Esophagus muscularis mucosa (tissue), 4 donors: ENCODE measurements at places on chromosomes 16 and 17.

DNA sequence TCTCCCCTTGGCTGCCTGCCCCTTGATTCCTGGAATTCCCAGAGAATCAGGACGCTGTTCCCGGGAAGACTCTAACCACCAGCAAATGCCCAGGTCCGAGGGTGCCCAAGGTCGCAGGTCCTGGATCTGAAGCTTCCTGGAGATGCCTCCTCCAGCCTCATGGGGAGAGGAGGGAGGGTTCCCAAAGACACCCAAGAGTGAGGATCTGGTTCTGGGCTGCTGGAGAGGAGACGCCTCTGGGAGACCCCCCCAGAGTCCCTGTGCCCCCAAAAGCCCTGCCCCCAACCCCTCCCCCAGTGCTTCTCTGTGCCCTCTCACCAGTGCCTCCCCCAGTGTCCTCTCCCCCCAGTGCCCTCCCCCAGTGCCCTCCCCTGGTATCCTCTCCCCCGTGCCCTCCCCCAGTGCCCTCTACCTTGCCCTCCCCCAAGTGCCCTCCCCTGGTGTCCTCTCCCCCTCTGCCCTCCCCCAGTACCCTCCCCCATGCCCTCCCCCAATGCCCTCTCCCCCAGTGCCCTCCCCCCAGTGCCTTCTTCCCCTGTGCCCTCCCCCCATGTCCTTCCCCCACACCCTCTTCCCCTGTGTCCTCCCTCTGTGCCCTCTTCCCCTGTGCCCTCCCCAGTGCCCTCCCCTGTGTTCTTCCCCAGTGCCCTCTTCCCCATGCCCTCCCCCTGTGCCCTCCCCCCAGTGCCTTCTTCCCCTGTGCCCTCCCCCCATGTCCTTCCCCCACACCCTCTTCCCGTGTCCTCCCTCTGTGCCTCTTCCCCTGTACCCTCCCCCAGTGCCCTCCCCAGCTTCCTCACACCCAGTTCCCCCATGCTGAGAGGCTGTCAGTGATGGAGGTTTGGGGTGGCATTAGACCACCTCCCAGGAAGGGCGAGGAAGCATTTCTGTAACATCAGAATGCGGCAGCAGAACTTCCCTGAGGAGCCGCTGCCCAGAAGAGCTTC lies 6.3 kb upstream of the SECTM1 start:
- no peak for DNase-seq

- no peak for DNase-seq
Observed at GRCh38 chr16:86994651-86995171, 322.5 kb downstream of the C16orf95 start.

- DNase-seq = no peak
Observed at GRCh38 chr16:28904828-28905227, 20.2 kb downstream of the RABEP2 start.

DNA sequence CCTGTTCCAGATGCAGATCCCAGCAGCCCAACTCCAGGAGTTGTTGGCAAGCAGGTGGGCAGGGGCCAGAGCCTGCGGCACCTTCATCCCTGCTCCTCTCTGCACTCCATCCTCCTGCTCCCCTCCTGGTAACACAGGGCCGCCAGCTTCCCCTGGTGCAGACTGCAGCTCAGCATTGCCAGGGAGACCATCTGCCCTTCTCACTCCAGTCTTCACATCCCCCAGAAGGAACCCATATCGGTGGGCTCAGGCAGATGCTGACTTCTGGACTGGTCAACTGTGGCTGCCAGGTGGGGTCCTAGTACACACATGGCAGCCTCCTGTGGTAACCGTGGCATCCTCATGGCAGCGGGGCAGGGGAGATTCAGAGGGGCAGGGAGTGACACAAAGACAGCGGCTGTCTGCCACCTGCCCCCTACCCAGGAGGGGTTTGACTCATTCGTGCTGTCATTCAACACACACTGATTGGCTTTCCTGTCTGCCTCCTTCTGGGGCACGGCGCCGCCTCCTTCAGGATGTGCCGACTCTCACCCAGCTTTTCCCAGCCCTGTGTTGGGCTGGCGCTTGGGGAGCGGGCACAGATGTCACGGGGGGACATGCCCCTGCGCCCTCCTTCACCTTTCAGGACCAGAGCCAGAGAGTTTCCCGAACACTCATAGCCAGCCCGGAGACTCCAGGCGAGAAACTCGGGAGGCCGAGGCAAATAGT lies 120.9 kb downstream of the CMIP start:
- DNase-seq = no peak

- DNase-seq = no peak
Observed at GRCh38 chr17:49259663-49260010, 29.1 kb upstream of the PHOSPHO1 start.

- DNase-seq = no peak
Observed at GRCh38 chr16:88781140-88782077, 3.6 kb downstream of the PIEZO1 start.

DNA sequence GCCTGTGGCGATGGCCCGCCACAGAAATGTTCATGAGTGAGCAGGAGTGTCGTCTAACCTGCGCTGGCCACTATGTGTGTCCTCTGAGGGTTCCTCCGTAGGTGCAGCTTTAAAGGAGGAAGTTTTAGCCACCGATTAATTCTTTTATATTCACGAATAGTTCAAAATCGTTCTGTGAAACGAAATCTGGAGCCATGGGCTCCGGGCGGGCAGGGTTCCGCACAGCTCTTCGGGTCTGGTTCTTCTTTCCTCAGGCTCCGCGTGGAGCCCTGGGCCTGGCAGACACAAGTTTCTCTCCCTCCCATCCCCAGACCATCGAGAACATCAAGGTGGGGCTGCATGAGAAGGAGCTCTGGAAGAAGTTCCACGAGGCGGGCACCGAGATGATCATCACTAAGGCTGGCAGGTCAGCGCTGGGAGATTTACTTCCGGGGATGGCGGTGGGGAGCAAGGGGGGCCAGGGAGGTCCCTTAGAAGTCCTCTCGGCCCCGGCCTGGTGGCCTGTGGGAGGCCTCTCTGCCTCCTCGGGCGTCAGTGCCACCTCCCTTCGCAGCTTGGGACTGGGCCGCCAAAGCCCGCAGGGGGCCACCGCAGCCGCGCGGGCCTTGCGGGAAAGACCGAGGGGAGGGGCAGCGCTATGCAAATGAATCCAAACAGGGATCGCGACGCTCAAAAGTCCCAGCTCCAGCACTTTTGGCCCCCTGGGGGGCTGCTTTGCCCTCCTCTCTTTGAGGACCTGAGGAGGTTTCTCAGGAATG lies 5.2 kb downstream of the TBX4 start:
- DNase-seq = no peak

- no peak for DNase-seq
Observed at GRCh38 chr16:17412791-17413190, 58.0 kb downstream of the XYLT1 start.

DNA sequence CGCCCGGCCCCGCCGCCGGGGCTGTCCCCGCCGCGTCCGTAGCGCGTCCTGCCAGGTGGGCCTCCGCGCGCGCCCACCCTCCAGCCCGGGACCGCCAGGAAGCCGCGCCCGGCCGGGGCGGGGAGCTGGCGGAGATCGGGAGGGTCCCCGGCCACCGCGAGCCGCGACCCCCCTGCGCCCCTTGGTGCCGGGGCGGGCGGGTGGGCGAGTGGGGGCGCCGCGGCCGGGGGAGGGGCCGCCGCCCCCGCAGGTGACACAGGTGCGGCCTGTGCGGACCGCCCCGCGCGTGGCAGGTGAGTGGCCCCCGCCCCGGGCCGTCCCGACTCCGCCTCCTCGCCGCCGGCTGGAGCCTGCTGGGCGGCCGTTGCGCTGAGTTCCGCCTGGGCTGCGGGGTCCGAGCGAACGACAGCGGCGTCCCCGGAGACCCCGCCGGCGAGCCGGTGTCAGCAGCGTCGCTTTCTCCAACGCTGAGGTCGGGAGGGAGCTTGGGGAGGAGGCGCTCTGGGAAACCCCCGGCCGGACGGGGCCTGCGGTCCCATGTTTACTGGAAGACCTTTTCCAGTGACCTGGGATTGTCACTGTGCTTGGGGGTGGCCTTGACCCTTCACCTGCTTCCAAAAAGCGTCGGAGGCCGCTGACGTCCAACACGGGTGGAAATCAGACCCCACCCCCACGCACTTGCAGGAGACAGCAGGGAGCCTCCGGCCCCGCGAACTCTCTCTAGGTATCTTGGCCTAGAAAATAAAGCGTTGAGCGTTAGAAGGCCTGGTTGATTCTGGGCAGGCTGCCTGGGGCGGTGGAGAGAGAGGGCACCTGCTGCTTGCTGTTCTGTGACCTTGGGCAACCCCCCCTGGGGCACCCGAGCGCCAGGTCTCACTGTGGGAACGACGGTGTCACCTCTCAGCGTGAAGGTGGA lies 542 bp downstream of the KLHL36 start:
- no peak for DNase-seq

DNA sequence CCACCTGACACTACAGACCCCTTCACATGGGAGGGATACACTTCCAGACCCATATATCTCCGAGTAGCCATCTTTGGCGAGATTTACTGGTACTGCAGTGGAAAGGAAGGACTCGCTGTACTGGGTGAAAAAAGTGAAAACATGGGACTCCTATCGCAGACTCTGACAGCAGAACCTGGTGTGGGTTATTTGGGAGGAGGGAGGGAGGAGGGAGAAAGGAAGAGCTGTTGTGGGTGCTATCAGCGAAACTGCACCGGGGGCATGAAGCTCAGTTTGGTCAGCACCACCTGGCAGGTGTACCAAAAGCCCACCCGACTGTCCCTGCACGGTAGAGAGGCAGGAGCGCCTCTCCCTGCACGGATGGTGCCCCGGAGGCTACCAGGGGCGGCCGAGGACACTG lies 5.0 kb downstream of the HBQ1 start:
- DNase-seq = no peak

- no peak for DNase-seq
Observed at GRCh38 chr16:595942-596735, 6.3 kb downstream of the RAB40C start.

DNA sequence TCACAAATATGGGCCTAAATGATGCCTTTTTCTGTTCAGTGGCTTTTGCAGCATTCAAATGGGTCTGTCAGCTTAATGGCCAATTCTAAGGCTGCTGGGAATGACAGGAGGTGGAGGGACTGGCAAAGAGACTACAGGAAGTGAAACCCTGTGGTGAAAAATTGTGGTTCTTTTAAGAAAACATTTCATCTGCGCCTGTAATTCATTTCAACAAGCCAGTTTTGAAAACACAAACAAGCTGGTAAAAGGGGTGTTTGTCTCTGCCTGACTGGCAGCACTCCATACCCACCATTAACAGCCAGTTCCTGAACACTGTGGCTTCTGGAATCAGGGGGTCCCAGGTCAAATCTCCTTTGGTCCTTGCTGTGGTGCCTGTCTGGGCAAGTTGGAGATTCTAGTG lies 3.6 kb upstream of the KDM8 start:
- no peak for DNase-seq

DNA sequence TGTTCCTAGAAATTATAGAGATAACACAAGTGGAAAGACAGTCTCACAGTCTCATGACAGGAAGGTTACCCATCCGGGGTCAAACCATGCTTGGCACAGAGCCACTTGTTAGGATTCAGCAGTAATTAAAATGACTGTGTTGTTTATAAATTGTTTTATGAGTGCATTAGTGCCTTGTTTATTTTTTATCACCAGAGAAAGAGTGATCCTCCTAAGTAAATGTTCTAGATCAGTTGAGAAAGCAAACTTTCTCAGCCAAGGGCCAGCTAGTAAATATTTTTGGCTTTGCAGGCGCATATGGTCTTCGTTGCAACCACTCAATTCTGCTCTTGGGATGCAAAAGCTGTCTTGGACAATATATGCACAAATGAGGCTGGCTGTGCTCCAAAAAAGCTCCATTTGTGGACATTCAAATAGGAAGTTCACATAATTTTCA lies 253.9 kb upstream of the CACNG5 start:
- no peak for DNase-seq

GRCh38 chr16:72884573-72884972 lies 163.4 kb downstream of the ZFHX3 start:
- DNase-seq = no peak

DNA sequence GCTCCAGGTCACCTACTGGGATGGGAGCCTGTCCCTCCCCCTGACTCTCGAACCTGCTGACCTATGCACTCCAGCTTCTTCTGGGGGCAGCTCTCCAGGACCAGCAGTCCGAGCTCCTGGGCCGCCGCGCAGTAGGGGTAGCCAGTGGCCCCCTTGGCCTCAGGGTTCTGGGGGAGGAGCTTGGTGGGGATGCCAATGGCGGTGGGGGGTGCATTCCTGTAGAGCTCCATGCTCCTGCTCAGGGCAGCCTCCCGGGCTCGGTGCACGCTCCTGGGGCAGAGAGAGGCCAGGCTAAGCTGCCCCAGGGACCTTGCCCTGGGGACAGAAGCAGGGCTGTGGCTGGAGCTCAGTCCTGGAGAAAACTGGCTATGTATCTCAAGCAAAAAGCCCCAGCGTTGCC lies 7.7 kb upstream of the SPATA2L start:
- DNase-seq = no peak

DNA sequence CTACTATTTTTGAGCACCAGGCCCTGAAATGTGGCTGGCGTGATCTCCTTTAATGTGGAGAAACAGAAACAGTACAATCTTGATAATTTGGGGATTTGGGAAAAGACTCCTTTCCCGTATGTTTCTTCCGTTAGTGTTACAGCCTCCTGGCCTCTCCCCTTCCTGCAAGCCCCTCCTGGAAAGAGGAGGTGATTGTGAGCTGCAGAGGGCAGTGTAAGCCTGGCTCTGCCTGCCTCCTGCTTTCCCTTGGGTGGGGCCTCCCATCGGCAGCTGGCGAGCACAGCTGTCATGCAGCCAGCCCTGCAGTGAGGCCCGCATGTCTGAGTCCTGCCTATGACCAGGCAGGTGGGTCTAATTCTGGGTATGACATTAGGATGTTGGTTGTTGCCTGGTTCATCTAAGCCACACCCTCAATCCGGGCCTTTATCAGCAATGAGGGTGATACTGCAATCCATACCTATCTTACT lies 48.7 kb upstream of the WSB1 start:
- DNase-seq = peak; percentile 93

DNA sequence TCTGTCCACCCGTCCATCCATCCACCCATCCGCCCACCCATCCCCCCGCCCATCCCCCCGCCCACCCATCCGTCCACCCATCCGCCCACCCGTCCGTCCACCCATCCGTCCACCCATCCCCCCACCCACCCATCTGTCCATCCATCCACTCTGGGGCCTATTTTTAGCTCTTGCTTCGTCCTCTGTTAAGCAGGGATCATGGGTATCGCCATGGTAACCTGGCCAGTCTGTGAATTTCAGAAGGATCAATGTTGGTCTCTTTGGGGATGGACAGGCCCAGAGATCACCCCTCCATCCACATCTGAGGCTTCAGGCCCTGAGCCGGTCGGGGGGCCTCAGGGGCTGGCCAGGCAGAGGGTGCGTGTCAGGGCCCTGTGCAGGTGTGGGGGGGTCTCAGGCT lies 15.2 kb upstream of the DPEP1 start:
- DNase-seq = no peak

GRCh38 chr16:1981398-1981836 lies at the start of gene NOXO1:
Gene NOXO1 (minus strand): TSS chr16:1981469. CDS start chr16:1981179, 290 bp downstream.
- no peak for DNase-seq

DNA sequence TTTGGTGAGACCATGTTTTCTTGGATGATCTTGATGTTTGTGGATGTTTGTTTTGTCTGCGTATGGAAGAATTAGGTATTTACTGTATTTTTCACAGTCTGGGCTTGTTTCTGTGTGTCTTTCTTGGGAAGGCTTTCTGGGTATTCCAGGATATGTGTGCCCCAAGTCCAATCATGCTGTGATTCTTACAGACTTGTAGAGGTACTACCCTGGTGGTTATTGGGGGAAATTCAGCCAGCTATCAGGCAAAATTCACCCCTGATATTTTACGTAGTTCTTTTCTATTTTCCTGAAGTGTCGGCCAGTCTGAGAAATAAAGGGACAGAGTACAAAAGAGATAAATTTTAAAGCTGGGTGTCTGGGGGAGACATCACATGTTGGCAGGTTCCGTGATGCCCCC lies 33.4 kb upstream of the ARL4D start:
- no peak for DNase-seq
